ENCODE measurements at places on chromosomes 3 and 15.

GRCh38 chr3:116886202-116886893 lies 176.8 kb downstream of the TUSC7 start:
- no peak for DNase-seq

GRCh38 chr3:7190095-7190494 lies 329.2 kb downstream of the GRM7 start:
- DNase-seq, result no peak

GRCh38 chr3:38148311-38148882 lies 9.9 kb downstream of the MYD88 start:
- DNase-seq, result no peak

DNA sequence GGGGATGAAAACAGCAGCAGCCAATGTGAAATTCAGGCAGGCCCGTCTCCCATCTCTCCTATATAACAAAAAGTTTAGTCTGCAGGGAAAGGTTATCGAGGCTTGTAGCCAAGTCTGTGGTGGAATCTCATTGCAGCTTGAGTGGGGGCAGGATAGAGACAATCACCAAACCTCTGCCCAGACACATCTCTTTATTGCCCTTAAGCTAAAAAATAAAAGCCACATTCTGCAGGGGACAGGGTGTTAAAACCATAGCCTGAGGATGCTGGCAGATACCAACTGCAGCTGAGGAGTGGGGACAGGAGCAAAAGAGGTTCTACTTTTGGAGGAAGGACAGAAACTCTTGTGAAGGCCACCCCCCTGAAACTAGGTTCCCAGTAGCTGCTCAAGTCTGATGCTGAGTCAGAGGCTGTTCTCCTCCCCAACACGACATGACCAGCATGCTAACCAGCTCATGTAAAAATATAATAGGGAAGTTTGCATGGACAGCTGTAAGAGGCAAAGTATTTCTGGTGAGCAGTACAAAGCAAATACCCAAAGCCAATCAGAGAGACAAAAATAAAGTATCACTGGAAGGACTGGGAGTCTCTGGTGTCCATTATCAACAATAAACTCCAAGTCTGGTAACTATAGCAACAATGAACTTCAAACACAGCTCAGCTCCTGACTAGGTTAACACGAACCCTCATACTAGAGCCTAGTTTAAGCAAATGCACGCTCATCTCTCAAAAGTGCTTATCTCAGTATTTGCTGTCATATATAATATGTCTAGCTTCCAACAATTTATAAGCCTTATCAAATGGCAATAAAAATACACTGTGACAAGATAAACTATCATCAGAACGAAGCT lies 362.2 kb upstream of the SLCO3A1 start:
- no peak for DNase-seq

DNA sequence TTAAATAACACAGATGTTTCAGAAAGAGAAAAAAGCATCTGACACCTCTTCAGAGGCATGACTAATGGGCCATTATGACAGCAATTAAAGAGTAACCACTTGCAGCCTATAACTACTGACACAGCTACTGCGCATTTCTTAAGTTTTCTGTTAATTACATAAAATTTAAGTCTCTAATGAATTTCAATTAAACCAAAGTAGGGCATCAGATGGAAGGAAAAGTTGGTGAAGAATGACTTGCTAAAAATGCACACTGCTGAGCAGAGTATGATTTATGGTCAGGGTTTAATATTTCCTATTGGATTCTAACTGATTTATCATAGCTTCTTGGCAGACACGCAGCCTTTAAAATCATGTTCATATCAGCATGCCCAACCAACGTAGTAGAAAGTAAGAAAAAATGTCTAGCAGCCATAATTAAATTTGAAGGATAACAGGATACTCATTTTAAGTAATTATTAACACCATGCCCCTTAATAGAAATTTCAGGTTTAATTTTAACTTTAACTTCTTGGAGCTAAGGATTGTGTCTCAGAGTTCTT lies 140.0 kb downstream of the CBLB start:
- DNase-seq, result no peak

GRCh38 chr3:156847752-156848448 lies 21.7 kb downstream of the LEKR1 start:
- no peak for DNase-seq

DNA sequence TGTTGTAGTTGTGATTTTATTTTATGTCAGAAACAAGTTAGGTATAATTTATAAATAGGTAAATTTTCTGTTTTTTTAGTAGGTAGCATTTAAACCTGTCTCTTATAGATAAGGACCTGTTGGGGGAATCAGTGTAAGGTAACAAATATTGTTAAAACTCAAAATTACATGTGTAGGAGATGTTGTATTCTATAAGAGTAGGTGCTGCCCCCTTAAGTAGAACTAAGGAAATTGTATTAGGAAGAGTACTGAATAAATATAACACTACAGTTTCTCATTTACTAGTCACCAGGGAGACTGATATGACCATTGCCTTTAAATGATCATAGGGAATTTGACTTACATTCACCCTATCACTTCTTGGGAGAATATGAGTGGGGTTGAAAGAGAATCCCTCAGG lies 31.2 kb downstream of the SLC25A36 start:
- DNase-seq, result no peak

DNA sequence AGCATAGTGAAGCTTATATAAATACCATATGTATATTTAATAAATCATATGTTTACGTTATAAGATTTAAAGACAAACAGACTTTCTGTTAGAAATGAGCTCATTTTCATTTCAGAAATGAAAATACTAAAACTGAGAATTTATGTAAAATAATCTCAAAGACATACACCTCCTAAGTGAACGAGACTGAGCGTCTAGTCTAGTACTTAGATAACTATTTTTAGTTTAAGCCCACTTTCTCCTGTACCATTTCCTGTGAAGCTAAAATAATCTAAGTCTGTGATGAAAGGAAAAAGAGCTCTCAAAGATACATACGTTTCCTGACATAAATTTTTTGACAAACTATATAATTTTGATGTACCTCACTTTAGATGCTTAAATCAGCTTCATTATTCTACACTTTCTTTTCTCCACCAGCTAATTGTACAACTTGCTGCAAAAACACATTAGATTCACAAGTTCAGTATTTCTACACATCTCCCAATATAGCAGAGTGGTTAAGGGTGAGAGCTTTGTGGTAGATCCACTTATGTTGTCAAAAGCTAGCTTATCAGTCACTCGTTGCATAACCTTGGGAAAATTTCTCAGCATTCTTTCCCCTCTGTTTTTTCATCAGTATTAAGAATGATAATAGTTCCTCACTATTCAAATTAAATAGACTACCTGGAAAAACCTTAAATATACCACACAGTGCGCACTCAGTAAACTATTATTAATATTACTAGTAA lies 703.0 kb downstream of the PLOD2 start:
- DNase-seq, result no peak

DNA sequence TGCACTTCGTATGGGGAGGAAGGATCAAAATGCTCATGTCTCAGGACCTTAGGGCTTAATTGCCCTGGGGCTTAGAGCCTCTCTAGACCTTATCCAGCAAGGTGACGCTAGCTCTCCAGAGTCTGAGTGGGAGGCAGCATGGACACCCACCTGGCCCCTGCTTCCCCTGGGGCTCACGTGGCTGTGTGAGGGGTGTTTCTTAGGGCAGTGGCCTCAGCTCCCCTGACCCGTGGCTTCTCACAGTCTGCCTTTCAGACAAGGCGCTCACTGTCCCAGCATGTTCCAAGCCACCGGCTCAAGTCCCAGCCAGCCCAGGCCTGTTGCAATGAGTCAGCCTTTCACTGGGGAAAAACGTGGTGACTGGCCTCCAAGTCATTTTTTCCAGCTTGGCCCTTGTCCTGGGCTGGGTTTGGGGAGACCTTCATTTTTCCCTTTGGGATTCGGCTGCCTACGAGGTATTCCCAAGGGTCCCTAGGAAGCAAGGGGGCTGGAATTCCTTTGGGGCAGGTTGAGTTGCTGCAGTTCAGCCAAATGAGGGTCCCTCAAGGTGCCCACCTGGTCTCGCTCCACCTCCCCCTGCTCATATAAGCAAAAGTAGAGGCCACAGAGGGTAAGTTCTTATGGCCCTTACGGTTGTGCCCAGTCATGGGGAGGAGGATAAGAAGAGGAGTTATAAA lies 15.7 kb downstream of the BHLHE40 start:
- no peak for DNase-seq

DNA sequence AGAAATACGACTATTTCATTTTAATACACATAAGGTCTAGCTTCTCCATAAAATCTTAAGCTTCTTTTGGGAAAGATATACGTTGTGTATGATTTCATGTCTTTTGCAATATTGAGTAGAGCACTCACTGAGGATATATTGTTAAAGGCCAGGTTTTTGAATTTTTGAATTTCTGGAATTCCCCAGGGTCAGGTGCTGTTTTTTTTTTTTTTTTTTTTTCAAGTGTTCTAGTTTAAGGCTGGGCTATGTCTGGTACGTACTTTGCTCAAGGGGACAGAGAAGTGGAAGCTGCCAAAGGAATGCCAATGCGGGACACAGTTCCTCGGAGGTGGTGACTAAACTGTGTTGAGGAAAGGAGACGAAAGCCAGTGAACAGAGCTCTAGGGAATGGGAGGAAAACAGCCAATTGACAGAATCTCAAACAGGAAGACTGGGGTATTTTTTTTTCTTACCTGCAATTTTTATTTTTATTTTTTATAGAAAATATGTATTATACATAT lies 510.5 kb upstream of the CBLB start:
- no peak for DNase-seq

GRCh38 chr15:74368121-74368520 lies 675 bp upstream of the CYP11A1 start:
- no peak for DNase-seq

DNA sequence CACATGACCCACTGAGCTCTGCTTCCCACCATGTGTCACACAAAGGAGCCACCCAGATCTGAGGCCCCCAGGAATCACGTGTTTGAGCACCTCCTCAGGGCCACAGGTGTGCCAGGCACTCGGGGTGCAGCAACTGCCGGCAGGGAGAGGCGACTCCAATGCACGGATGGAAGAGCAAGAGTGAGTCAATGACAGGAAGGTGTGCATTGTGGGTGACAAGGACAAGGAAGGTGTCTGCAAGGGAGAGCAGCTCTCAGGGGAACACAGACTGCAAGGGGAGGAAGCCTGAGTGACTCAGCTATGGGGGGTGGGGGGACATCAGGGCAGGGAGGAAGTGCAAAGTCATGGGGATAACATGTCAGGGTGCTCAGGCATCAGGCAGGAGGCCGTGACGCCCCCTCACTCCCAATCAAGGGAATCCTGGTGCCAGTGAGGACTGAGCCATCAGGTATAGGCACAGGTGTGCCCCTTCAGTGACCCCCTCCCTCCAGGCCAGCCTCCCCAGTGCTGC lies 67.4 kb downstream of the NUP210 start:
- DNase-seq, result no peak

- DNase-seq, result no peak
Observed at GRCh38 chr3:11570789-11571495, 72.8 kb downstream of the VGLL4 start.

DNA sequence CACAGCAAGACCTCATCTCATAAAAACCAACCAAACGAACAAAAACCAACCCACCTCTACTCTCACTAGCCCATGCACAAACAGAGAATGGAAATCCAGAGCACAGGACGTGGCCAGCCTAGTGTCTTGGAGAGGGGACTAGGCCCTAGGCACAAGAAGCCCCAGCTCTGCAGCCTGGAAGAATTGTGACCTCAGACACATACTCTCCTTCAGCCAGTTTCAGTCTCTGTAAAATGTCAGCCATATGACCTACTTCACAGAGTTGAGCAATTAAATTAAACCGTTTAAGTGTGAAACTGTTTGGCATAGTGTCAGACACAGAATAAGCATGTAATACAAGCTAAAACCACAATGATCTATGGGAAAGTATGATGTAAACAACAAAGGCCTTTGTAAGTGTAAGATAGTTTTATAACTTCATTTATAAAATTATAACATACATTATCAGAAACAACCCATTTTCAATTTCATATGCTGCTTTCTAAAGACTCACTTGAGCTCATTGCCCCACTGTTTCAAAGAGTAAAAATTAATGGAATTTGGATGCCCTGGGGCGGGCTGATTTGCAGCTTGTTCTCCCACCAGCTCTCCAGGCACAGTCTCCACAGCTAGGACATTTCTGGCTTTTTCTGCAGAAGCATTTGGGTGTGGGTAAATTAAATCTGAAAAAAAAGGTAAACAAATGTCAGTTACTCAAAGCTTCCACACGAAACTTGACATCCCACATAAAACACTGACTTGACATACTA lies 32.9 kb downstream of the TBC1D2B start:
- no peak for DNase-seq

DNA sequence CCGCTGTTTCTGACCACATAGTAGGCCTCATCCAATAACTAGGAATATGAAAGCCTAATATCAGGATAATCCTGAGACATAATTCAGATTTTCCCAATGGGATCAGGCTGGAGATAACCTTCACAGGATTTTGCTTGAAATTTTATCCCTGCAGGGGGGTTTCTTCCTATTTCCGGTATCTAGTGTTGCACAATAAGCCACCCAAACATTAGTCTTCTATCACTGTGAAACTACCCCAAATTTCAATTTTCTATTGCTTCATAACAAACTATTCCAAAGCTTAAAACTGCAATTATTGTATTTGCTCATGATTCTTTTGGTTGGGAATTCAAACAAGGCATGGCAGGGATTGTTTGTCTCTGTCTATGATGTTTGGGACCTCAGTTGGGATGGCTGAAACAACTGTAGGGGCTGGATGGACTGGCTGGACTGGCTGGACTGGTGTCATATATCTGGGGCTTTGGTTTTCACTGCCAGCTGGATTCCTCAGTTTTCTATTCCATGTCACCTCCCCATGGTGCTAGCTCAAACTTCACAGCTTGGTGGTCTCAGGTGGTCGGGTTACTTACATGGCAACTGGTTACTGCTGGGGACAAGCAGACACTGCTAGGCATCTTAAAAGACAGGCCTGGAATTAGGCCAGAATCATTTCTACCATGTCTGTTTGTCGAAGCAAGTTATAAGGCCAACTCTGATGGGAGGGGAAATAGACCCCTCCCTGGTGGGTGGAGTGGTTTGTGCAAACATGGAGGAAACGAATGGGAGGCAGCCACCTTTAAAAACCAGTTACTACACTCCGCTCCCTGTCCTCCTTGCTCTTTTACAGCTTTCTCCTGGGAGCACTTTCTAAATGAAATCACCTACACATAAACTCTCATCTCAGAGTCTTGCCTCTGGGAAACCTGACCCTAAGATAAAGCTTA lies 88.2 kb upstream of the STT3B start:
- no peak for DNase-seq

Data from NCI-H1092 (cell line).